GF-D8 (cell line): ENCODE measurements at places on chromosomes 3 and 15.

DNA sequence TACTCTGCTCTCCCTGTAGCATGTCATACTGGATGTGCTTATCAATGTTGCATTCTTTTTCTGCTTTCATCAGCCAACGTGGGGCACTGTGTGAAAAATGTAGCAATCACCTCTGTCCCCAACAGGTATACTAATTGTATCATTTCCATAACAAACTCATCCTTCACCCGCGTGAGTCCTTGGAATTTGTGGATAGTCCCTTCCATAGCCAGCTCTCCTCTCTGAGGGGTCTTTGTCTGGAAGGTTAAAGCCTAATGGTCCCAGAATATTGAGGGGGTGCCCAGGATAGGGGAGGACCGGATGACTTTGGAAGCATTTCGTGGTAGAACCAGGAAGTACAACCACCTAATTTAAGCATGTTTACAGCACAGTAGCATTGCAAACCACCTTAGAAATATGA, 124.6 kb downstream of the FOXB1 start:
- DNase-seq = no peak

DNA sequence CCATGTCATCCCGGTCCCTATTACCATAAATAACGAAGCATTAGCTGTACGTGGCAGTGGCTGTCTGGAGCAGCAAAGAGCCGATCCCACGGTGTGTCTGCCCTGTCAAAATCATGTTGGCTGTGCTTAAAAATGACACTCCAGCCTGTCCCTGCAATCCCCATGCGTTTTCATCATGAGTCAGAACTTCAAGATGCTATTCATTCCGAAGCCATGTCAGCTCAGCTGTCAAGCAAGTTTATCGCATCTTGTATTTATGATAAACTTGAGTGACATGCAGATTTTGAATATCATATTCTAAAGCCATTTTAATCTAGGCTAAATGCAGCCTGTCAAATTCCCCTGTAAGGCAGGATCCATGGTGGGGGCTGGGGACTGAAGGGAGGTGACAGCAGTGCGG, 152.4 kb downstream of the TJP1 start:
- DNase-seq = no peak

DNA sequence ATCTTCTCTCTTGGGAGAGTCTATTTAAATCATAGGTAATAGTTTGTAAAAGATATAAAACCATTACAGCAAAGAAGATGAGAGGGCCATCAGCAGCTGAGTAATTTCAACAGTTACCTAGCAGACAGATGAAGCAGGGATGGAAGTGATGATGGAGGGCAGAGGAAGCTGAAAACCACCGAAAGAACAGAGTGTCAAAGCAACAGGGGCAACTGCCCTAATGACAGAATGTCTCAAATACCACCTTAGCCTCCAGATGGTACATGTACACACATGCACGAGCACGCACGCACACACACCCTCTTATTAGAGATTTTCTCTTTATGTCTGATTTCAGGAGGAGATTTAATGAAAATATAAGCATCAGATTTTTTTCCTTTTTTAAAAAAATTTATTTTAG, 64.5 kb downstream of the NEDD4 start:
- DNase-seq = no peak

DNA sequence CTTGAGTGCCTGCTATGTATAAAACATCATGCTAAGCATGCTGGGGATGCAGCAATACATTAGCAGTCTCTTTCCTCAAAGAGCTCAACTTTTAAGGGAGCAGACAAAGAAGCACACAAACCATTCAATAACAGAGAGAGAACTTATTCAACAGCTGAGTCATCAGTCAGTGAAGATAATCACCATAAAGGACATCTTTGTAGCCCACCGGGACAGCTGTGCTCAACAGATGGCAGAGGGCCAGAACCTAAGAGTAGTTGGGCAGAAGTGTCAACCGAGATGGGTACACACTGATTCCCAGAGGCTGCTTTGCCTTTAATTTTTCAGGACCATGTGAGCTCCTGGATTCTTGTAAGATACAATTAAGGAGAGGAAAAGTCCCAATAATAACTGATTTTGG, 4.2 kb upstream of the RAB8B start:
- DNase-seq = no peak

- no peak for DNase-seq
Measured at GRCh38 chr3:156407617-156408225, 147.2 kb downstream of the SSR3 start.

GRCh38 chr3:50675179-50676030, 678 bp downstream of the DOCK3 start:
- no peak for DNase-seq

GRCh38 chr3:44554626-44555592, at the start of gene ZKSCAN7:
Gene ZKSCAN7, plus strand, starts transcription at chr3:44555193. Its CDS starts 1,855 bp downstream, at chr3:44557048.
- no peak for DNase-seq

DNA sequence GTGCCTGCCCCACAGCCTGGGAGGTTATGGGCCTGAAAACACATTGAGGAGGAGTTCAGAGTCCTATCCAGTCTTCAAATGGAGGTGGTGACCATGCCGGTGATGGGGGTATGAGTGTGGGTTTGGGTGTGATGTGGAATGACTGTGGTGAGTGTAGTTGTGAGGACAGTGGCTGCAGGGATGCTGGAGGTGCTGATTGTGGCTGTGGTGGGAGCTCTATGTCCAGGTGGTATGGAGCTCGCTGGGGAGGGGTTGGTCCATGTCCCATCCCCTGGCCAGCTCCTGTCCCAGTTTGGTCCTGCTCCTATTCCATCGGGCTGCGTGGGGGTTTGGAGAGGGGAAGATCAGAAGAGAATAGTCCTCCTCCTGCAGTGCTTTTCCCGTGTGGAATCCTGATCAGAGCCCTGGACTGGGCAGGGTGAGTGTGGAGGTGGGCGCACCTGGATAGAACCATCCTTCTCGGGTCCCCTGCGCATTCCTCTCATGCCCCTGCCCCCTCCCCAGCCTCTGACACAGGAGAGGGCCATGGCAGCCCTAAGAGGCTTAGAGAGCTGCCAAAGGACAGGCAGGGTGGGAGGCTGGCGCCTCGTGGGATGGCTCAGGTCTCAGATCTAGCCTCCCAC, 23.0 kb upstream of the GOLGA6C start:
- DNase-seq = no peak
